Activated naive CD4-positive, alpha-beta T cell (primary cell): ENCODE measurements at places on chromosomes 11 and 22.
A peak's percentile ranks its signal among the peaks of the same experiment; 100 is the strongest.

GRCh38 chr11:46380340-46381047 is 975 bp upstream of the MDK start:
- no peak for DNase-seq

DNA sequence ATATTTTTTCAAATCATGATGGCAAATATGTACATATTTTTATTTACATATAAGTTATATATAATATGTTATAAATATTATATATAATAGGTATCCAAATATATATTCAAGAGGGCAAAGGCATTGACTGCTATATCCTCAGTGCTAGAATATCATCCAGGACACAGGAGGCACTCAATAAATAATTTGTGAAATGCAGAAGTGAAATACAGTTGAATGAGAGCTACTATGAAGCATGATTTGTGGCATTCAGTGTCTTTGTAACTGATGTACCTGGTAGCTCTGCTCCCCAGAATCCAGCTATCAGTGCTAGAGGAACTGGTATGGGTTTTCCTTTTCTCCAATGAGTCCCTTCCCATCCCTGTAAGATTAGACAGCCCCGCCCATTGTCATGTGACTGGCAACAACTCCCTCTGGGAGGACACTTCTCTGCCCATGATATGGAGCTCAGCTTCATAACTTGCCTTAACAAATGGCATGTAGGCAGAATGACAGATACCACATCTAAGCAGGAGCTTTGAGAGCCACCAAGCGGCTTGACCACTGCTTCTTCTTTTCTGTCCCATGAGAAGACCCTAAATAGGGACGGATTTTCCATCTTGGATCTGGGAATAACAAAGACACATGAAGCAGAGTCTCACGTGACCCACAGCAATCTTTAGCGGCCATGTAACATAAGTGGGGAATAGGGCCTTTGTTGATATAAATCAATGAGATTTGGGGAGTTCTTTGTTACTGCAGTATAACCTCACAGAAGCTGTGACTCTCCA is 10.2 kb upstream of the CD82 start:
- DNase-seq, result no peak

DNA sequence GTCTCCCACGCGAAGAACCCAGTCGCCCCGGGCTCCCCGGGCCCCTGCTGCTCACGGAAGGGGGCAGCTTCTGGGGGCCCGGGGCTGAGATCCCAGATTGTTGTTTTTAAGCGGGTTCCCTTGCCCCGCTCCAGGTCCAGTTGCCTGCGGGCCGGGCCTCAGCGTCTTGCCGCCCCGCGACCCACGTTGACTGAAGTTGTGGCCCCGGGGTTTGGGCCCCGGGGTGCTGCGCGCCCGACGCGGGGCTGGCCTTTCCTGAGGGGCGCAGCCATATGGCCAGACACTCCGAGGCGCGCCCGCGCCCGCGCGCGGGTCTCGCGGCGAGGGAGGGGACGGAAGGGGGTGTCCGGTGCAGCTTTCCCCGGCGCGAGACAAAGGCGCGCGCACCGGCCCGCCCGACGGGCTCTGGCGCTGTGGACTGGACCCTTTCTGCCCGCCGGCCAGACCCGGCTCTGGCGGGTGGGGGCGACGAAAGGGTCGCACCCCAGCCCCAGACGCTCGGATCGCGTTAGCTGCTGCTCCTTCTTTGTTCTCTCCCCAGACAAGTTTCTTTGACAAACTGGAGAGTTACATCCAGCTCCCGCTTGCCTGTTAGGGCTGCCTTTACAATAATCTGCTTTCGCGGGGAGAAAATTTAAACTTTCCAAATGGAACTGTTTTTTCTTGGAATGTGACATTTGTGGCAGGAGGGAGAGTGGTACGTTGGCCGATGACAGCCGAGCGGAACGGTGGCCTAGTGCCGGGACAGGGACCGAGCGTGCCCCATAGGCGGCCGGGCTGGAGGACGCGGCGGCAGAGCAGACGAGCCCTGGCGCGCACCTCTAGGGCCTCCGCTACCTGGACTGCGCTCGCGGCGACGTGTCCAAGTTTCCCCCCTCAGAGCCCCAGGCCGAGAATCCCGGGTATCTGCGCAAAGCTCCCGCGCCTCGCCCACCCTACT is 716 bp downstream of the AMOTL1 start:
- no peak for DNase-seq

- DNase-seq, result no peak
These were observed 24.1 kb upstream of the TSKU start for GRCh38 chr11:76759092-76759491.

- no peak for DNase-seq
These were observed 19.8 kb downstream of the TPST2 start for GRCh38 chr22:26570115-26570514.

DNA sequence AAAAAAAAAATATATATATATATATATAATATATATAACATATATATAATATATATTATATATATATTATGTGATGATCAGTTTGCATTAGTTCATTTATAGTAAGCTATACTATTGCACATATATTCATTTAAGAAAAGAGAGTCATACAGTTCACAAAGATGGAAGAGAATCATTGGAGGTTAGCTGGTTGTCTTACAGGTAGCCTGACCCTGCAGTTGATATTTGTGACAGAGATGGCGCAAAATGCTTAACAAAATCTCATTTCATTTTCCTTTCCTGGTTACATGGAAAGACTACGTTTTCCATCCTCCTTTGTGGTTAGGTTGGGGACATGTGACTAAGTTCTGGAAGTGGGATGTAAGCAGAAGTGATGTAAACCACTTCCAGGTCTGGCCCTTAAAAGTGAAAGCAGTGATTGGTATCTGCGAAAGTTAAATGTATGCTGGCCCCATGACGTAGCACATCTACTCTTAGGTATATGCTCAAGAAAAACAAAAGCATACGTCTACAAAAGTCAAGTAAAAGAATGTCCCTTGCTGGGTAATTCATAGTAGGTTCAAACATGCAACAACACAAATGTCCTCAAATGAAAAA is 7.2 kb upstream of the TMEM135 start:
- DNase-seq, result no peak

DNA sequence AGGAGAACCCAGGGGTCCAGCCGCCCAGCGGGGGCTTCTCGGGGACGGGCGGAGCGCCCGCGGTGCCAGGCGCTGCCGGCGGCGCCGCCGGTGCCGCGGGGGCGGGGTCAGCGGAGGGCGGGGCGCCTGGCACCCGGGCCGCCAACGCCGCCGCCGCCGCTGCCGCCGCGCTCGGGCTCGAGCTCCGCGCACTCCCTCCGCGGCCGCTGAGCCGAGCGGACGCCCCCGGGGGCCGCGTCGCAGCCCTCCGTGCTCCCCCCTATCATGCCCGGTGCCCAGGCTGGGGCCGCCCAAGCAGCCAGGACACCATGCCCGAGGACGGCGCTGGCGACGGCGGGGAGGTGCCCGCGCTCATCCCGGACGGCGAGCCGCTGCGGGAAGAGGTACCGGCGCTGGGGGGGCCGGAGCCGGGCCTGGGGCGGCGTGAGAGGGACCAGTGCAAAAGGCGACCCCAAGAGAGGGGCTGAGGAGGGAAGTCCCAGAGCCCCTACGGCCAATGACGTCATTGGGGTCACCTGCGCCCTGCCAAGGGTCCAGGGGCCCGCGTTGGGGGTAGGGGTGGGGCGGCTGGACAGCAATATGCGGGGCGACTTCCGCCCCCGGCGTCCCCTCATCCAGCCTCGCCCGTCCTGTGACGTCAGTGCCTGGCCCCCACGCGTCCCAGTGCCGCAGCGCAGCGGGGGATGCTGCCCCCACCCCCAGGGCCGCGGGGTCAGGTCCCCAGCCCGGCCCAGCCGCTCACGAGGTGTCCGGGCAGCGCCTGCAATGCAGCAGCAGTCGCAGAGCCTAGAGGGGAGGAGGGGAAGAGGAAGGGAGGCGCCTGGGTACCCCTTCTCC is at the start of gene TMEM151A:
TSS of gene TMEM151A (plus strand) at position 189 of the 837 bp plus-strand sequence. CDS start at position 309, 120 bp downstream.
- no peak for DNase-seq

DNA sequence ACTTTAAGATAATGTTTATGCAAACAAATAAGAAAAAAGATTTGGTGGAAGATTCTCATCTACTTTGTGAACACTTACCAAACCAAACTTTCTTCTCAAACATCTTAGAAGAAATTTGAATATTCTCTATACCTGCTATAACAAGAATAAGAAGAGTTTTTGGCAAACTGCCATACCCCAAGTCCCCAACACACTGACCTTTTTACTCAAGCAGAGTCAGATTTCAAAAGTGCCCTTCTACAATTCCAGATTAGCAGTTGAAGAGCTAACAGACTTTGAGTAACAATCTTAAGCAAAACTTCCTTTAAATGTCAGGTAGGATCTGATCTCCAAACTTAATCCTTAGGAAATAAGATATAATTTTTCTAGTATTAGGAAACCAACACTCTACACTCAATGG is 33.9 kb downstream of the TSG101 start:
- DNase-seq, result no peak

DNA sequence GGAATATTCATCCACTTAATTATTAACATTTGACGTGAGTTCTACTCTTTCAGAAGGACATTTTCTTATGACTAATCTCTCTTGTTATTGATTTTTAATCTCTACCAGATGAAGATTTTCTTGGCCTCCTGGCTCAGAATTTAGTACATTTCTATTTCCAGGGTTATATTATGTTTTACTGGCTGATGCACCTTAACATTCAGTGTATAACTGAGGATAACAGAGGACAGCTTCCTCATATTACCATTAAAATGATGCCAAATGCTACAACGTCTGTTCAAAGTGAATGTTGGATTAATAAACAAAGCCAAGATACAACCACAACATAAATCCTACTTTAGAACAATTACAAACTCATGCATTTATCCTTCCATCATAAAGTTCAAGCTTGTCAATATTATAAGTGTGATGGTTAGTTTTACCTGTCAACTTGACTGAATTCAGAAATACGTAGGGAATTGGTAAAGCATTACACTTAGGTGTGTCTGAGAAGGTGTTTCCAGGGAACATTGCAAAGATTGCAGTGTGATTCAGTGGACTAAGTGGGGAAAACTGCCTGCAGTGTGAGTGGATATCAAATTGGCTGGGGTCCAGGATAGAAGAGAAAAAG is 485.2 kb downstream of the LRRC4C start:
- DNase-seq, result no peak

GRCh38 chr22:43851058-43851978 is 11.0 kb downstream of the SULT4A1 start:
- no peak for DNase-seq

DNA sequence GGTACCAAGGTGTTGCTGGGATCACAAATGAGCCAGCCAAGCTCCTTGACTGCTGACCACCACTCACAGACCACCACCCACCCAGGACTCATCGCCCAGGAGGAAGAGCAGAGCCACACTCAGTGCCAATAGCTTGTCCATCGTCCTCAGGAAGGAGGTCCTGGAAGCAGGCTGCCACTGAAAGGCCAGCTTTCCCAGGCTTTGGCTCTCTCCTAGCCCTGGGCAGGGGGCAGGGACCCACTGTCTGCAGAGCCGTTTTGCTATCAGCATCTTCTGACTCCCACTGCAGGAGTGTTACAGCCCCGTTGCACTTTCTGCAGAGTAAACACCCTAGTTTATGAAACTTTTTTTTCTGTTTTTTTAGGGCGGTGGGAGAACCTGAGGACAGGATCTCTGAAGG is 12.2 kb upstream of the ACRV1 start:
- no peak for DNase-seq

- peak; percentile 6 for DNase-seq
These were observed 31.5 kb downstream of the KIAA0930 start for GRCh38 chr22:45208993-45209838.

GRCh38 chr11:48122246-48122645 is 94.4 kb upstream of the OR4B1 start:
- no peak for DNase-seq

GRCh38 chr11:66951927-66952337 is 6.3 kb downstream of the PC start:
- DNase-seq, result no peak

DNA sequence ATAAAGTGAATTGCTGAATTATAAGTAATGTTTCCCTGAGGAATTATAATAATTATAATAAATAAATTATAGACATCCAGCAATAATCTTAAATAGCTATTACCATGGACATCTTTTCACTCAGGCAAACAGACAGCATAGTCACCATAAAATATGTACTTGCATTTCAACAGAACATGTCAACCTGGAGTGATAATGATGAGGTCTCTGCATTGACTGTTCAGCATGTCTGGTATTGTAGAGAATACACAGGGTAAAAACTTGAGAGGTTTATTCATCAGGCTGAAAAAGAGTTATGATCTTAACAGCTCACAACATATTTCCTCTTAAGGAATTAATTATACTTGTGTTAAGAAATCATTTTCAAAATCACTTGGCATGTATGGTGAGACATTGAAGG is 41.1 kb upstream of the TYR start:
- no peak for DNase-seq

DNA sequence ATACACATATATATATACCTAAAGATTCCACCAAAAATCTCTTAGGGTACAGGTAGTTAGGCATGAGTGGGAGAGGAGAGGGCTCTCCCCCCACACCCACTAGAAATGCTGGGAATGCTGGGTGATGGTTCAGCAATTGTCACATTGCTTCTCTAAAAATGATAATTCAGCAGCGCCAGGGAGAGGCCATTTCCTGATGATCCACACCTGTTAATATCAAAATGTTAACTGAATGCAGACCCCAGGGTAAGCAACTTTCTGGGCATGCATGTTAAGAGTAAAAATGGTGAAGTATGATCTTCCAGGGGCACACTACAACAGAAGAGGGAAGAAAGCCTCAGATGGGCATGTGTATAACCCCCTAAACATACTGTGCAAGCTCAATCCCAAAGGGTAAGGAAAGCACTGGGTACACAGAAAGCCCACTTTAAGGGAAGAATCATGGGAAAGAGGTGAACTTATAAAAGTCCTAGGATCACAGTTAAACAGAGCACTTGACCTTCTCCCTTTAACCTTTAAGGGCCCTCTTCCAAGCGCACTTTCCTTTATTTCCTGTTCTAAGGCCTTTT is 67.6 kb upstream of the GNAZ start:
- DNase-seq, result no peak

DNA sequence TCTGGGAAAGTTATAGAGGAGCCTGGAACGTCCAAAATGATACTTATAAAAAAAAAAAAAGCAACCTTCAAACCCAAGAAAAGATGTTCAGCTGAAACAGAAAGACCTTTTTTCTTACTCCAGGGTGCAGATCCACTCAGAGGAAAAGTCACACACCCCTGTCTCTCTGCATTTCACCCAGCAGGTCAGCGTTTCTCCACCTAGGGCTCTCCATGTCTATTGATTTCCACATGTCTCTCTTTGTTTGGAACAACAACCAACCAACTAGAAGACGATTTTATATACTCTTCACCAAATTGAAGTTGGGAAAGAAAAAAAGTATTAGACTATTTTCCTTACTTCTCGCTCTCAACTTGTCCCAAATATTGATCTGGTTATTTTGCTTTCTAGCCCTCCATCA is 42.2 kb upstream of the BLID start:
- no peak for DNase-seq

DNA sequence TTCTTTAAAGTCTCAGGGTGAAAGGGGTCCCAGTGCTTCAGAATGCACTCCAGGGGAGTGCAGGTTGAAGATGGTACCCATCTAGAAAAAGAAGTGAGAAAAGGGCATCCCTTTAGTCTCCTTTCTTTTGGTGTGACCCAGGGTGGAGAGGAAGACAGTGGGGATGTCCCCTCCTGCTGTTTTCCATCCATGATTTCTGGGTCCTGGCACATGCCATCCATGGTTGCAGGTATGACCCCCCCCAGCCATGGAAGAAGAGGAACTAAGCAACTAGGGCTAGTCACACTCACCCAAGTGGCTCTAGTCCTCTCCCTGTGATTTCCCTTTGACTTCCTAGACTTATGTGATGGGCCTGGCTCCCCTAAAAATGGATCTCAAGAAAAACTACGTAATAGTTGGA is 15.9 kb upstream of the EI24 start:
- no peak for DNase-seq

- no peak for DNase-seq
These were observed 105.7 kb upstream of the B3GAT1 start for GRCh38 chr11:134517621-134518293.

GRCh38 chr22:29040385-29041275 is 21.0 kb downstream of the C22orf31 start:
- DNase-seq, result no peak
